Stimulated activated CD8-positive, alpha-beta memory T cell treated with anti-CD3 and anti-CD28 coated beads, Interleukin-7, amount 100 ng/mL, for 4 hours (primary cell): ENCODE measurements at places on chromosomes 11 and 22.

DNA sequence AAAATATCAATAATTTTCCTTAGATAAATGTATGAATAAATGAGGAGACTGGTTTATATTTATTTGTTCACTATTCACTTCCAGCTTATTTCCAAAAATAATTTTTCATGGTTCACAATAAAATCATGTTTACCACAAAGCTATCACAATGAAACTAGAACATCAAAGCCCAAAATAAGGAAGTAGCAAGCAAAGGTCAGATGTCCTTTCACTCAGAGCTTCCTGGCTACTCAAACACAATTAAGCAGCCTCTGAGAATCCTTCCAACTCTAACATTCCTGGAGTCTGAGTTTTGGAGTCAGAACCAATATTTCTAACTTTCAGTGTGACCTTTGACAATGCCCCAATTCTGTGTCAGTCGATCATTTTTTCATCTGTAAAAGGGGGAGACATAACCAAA, 527.0 kb downstream of the SOX6 start:
- DNase-seq = no peak

GRCh38 chr22:39344046-39344390, 5.8 kb upstream of the SYNGR1 start:
- no peak for DNase-seq

- no peak for DNase-seq
Observed at GRCh38 chr11:131977854-131978253, 607.4 kb downstream of the NTM start.

DNA sequence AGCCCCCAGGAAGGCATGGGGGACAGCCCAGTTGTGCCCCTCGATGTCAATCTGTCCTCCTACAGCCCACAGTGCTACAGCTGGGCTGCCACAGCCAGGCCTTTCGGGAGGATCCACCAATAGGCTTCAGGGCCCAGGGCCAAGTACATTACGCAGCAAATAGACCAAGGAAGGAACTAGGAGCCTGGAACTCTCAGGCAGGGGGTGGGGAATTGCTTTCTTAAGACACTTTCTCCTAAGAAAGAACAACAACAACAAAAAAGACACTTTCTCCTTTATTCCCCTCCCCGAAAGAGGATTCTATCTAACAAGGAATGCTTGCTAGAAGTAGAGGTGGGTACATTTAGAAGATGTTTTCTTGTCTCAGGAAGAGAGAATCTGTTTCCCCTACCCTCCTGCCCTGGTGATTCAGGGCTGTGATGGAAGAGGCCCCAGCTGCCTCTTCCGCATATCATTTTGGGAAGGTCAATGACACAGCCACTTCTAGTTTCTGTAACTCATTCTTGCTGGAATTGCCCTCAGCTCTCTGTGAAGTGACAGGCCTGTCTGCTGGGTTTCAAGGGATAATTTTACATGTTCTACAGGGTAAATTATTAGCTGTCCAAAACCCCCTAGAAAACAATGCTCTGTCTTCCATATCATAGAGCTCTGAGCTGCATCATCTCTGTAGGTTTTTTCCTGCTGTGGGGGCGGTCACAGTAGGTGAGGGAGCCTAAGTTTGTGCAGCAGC, 6.0 kb upstream of the MALAT1 start:
- DNase-seq = no peak

GRCh38 chr11:23124996-23125395, 264.7 kb upstream of the CCDC179 start:
- no peak for DNase-seq

DNA sequence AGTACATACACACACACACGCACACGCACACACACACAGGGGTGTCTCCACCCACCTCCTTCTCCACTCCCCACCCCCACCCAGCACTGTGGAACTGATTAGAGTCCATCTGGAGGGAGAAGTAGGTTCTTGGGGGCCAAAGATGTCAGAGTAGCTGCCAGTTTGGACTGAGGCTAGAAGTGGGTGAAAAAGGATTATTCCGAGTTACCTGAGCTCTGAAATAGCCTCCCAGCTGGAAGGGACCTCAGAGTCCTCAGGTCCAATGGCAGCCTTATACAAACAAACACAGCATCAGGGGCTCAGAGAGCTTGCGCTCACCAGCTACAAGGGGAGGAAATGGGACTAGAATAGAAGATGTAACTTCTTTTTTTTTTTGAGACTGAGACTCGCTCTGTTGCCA, 20.8 kb downstream of the IL10RA start:
- DNase-seq = no peak

- no peak for DNase-seq
Observed at GRCh38 chr11:102545701-102546100, 15.2 kb upstream of the MMP7 start.

- DNase-seq = no peak
Observed at GRCh38 chr11:121654843-121655536, 202.2 kb upstream of the SORL1-AS1 start.

GRCh38 chr11:47857485-47857884, 9.3 kb upstream of the NUP160 start:
- no peak for DNase-seq

GRCh38 chr11:110522471-110522870, 92.7 kb downstream of the FDX1 start:
- DNase-seq = no peak

DNA sequence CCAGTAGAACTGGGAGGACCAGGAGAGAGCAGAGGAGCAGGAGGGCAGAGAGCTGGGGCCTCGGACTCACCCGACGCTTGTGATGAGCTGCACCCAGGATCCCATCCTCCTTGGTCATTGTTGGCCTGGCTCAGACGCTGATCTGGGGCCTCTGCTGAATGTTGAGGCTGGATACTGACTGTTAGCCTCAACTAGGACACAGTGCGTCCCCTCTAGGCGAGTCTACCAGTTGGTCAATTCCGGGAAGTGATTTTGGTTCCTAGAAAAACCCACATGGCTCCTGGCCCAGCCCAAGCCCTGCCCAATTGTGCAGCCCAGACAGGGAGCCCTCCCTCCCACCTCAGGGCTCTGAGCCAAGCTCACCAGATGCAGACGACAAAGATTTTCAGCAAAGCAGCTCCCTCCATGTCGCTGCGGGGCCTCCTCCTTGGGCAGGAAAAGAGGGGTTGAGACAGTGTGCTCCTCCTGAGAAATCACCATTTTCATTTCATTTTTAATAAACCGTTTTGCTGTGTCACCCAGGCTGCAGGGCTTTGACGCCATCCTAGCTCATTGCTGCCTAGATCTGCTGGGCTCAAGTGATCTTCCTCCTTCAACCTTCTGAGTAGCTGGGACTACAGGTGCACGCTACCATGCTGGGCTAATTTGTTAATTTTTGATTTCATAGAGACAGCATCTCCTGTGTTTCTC, at the start of gene APOL4:
APOL4 (minus strand) TSS at position 180 of the 690 bp plus-strand sequence; CDS start at position 105, 75 bp downstream.
- no peak for DNase-seq

DNA sequence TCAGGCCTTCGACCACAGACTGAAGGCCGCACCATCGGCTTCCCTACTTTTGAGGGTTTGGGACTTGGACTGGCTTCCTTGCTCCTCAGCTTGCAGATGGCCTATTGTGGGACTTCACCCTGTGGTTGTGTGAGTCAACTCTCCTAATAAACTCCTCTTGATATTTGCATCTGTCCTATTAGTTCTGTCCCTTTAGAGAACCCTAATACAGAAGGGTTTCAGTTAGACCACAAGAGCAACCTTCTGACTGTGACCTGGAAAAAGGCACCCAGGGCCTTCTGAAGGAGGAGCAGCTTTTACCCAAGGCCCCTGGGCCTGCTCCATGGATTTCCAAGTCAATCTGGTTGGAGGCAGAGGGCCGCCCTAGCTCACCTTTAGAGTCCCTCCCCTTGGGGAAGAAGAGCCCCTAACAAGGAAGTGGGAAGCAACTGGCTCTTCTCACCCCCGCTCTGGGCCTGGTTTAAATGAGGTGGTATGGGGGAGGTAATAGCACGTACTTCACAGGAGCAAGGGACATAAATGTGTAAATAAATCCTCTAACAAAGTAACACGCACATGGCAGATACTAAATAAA, 11.2 kb upstream of the CHST1 start:
- no peak for DNase-seq

GRCh38 chr22:27580311-27580897, 221.2 kb downstream of the MN1 start:
- DNase-seq = no peak

- no peak for DNase-seq
Observed at GRCh38 chr11:69390561-69390960, 90.9 kb upstream of the LINC01488 start.

- DNase-seq = no peak
Observed at GRCh38 chr11:66532784-66533183, 13.1 kb downstream of the ZDHHC24 start.

DNA sequence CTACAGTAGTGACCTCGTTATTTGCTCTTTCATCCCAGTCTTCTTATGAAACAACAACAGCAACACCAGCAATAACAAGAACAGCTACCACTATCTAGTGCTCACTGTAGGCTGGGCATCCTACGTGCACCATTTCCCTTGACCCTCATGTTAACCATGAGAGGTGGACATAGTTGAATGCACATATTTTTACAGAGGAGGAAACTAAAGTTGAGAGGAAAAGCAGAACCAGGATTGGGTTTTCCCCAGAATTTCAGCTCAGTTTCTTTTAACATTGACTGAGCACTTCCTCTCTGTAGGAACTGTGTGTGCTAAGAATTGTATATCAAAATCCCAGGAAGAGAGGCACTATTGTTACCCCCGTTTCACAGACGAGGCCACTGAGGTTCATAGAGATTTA, 39.4 kb upstream of the TSPAN18 start:
- DNase-seq = no peak

- DNase-seq = no peak
Observed at GRCh38 chr22:43745411-43745770, 66.7 kb downstream of the EFCAB6 start.

DNA sequence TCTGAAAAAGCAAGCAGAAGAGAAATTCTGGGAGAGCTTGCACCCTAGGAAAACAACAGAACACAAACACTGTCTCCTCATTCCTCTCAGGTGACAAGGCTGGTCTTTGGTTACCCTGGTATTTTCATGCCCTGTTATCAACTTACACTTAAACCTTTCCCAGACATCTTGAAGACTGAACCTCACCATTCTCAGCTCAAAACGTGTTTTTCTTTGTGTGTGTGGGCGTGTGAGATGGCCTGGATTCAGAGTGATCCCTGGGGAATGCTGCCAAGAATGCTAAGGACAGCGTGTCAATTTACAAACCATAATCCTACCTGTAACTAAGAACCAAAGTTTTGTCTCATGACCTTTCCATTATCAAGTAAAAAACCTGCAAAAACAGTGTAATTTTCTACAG, 33.3 kb downstream of the ELF5 start:
- no peak for DNase-seq

- no peak for DNase-seq
Observed at GRCh38 chr11:120457996-120458395, 53.6 kb upstream of the GRIK4 start.
